ENCODE measurements at places on chromosomes 1 and 21. TPM values are rescaled to one million over a fixed set of nuclear protein-coding genes. Genes with fewer than 3 reads are reported as not detected.

The C1orf185 gene
- not detected for total RNA-seq

The PODN gene
- total RNA-seq, result not detected

The FCAMR gene
- not detected for total RNA-seq

The BTBD8 gene
- 0.55 TPM for total RNA-seq

The ZMPSTE24 gene
- total RNA-seq, result 43.6 TPM

The IFI44L gene
- total RNA-seq, result 0.02 TPM

The AMY1B gene
- not detected for total RNA-seq

The XPR1 gene
- total RNA-seq, result 29.5 TPM

The VAMP4 gene
- 4.7 TPM for total RNA-seq

The THEM5 gene
- total RNA-seq, result not detected

The GJC2 gene
- total RNA-seq, result 0.39 TPM

The CCDC30 gene
- 0.97 TPM for total RNA-seq

The FMO4 gene
- 0.51 TPM for total RNA-seq

The RGS7 gene
- total RNA-seq, result not detected

The ARPC5 gene
- 175 TPM for total RNA-seq

The FAM110D gene
- total RNA-seq, result not detected

The PLA2G2F gene
- total RNA-seq, result not detected

The PRDM16 gene
- total RNA-seq, result 0.28 TPM

The CFAP107 gene
- not detected for total RNA-seq

The SERPINC1 gene
- total RNA-seq, result 0.16 TPM

The MFAP2 gene
- 1.3 TPM for total RNA-seq

The DTL gene
- 20.0 TPM for total RNA-seq

The SPRR5 gene
- total RNA-seq, result not detected

The KLHDC8A gene
- 0.74 TPM for total RNA-seq

Measured in A549 treated with dexamethasone at 1 μM for 4 hours (cell line).